Left renal pelvis (tissue), 4 donors: ENCODE measurements at places on chromosomes 6 and 20. TPM values are rescaled to one million over a fixed set of nuclear protein-coding genes. Genes with fewer than 3 reads are reported as not detected.
A peak's percentile ranks its signal among the peaks of the same experiment; 100 is the strongest.

DNA sequence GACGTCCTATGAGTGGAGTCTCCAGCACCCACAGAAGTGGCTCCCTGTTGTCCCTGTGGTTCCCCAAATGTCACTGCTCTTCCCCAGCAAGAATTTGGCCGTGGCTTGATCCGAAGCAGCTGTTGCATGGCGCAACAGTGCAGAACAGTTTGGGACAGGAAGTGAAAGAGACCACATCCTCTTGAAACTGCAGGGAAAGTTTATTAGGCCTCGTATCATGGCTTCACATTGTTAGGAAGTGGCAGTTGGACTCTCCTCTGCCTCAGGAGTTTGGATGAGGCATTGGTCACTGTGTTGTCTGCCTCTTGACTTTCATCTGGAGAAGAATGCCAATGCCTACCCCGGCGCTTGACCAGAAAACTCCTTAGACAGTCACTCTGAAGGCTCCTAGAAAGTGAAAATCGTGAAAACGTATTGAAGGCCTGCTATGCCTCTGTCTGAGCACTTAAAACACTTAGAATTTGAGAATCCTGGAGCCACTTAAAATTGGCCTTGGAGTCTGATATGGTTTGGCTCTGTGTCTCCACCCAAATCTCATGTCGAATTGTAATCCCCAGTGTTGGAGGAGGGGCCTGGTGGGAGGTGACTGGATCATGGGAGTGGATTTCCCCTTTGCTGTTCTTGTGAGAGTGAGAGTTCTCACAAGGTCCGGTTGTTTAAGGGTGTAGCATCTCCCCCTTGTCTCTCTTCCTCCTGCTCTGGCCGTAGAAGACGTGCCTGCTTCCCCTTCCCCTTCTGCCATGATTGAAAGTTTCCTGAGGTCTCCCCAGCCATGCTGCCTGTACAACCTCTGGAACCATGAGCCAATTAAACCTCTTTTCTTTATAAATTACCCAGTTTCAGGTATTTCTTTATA is 334.9 kb upstream of the JARID2 start:
- DNase-seq = no peak

DNA sequence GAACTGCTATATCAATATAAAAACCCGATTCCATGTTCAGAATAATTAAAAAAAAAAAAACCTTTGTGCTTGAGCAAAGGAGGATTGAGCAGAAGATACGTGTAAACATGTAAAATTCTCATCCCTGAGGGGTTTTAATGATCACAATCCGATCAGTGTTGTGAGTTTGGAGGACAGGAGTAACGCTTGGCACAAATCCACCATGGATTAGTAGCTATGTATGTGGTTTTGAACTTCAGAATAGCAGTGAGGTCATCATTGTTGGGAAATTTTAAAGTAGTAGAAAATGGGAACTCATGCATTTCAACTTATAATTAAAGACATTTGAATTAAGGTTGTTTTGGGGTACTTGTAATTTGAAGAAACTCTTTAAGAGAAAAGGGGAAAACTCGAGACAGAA is 203.2 kb downstream of the RPS12 start:
- no peak for DNase-seq

SPAG4 gene
- polyA plus RNA-seq = 2.8 TPM

DNA sequence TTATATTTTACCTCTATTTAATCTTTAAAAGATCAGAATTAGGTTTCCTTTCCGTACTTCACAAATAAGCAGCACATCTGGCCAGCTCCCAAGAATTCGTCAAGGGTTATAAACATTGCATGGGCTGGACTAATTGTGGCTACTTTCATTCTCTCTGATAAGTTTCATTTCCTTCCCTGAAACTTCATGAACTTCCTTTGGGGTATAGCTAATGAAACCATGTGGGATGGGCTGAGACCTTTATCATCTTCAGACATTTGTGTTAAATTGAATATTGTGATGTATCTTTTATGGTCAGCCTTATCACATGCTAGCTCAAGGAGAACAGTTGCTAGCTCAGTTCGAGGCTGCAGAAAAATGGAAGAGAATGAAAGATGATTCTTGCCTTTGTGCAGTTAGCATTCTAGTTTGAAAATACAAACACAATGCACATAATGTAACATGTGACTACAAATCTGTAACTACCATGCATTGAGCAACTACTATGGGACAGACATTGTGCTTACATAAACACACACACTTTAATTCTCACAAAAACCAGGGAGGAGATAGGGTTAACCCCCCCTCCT is 1.7 kb upstream of the GMPR start:
- no peak for DNase-seq

- no peak for DNase-seq
Observed at GRCh38 chr6:110524305-110524704, 47.9 kb upstream of the SLC22A16 start.

PPP1R14C gene
- 23.4 TPM for polyA plus RNA-seq

OOEP gene
- not detected for polyA plus RNA-seq

DNA sequence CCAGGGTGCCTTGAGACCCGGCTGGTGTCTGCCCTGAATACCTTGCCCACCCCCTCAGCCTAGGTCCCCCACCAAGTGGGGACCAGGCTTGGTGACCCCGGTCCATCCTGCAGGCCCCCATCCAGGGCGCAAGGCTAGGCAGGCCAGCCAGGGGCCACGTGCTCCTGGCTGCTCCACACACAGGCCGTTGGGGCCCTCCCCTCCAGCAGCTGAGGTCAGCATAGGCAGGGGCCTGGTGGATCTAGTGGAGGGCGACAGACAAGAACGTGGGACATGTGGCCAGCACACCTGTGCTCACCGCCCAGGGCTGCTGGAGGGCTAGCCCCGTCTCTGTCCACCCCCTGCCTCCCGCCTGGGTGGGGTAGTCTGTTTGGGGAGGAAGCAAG is 7.5 kb upstream of the HRH3 start:
- DNase-seq = no peak

- no peak for DNase-seq
Observed at GRCh38 chr6:21382821-21383449, 210.6 kb upstream of the SOX4 start.

GRCh38 chr6:77231438-77232305 is 231.6 kb downstream of the HTR1B start:
- DNase-seq = no peak

PACRG gene
- 13.7 TPM for polyA plus RNA-seq

XKR7 gene
- polyA plus RNA-seq = 0.20 TPM

- no peak for DNase-seq
Observed at GRCh38 chr6:39268171-39268570, 38.9 kb upstream of the KCNK5 start.

PAX1 gene
- polyA plus RNA-seq = 3.0 TPM

GRCh38 chr6:52976591-52977035 is 18.5 kb downstream of the GSTA4 start:
- no peak for DNase-seq

DNA sequence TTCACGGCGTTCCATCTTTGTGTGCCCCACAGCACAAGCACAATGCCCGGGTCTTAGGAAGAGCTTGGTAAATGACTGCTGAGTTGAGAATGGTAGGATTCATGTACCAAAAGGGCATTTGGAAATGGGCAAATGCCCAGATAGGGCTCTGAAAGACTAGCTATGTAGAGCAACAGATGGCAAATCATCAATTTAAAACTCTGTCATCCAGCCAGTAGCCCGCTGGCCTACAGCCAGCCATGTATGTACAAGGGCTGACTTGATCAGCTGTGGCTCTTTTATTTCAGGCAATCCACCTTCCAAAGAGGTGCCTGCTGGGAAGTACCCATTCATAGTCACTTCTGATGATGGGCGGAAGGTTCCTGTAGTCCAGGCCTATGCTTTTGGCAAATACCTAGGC is 35.1 kb downstream of the NT5E start:
- DNase-seq = no peak

GRCh38 chr6:36118550-36119107 is 11.7 kb upstream of the MAPK13 start:
- DNase-seq = no peak

- DNase-seq = no peak
Observed at GRCh38 chr6:45667766-45668165, 290.0 kb upstream of the SUPT3H start.

- peak; percentile 14 for DNase-seq
Observed at GRCh38 chr20:46520976-46521579, 7.7 kb upstream of the ZNF334 start.

GRCh38 chr6:137676888-137677287 is 182.7 kb upstream of the OLIG3 start:
- no peak for DNase-seq

GGTLC1 gene
- not detected for polyA plus RNA-seq

GRCh38 chr6:63672582-63673129 is 37.1 kb downstream of the PHF3 start:
- no peak for DNase-seq

SLC16A10 gene
- 1.1 TPM for polyA plus RNA-seq

CALHM4 gene
- not detected for polyA plus RNA-seq

GRCh38 chr20:16641511-16642023 is 68.3 kb upstream of the KIF16B start:
- DNase-seq = no peak

DCDC2 gene
- polyA plus RNA-seq = 127 TPM

DNA sequence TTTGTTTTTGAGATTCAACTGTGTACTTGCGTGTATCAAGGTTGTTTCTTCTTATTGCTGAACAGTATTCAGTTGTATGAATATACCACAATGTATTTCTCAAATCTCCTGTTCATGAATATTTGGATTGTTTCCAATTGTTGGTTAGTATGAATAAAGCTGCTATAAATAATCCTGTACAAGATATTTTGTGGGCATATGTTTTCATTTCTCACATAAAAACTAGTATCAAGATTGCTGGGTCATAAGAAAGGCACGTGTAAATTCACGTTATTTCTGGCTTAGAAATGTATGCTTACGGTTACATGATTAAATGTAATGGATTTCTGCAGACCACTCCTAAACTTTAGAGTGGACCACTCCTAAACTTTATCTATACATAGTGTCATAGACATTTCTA is 96.6 kb downstream of the BTBD3 start:
- no peak for DNase-seq

- DNase-seq = no peak
Observed at GRCh38 chr6:114203460-114203859, 139.4 kb downstream of the HS3ST5 start.

GRCh38 chr6:41682497-41683272 is 44.4 kb downstream of the MDFI start:
- no peak for DNase-seq

TOX2 gene
- polyA plus RNA-seq = 4.5 TPM

SF3B5 gene
- polyA plus RNA-seq = 115 TPM

DNA sequence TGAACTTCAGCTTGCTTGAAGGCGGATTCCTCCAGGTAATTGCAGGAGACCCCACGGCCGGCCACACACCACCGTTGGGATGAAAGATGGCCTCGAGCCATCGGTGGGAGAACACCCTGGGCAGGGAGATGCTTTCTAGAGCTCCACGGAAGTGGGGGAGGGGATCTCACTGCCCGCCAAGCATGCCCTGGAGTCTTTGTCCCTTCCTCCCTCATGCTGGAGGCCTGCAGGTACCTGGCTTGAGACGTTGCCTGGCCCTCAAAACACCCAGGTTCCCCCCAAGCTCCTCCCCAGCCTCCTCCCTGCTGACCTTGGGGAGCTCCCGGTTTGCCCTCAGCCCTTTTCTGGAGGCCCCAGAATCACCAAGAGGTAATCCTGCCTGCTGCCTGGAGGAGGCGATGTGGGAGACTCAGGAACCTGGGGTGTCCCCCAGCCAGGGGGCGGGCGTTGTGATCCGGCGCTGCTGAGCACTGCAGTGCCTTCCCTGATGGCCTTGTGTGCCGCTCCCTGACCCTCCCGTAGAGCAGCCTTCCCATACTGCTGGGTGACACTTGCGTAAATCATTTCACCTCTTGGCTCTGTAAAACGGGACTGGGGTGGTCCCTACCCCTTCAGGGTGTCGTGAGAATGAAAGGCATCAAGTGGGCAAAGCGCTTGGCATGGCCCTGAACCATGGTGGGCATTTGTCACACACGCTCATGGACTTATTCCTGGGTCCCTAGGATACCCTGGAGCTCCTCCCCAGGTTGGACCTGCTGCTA is 91.4 kb downstream of the CEBPB start:
- DNase-seq = no peak

DNA sequence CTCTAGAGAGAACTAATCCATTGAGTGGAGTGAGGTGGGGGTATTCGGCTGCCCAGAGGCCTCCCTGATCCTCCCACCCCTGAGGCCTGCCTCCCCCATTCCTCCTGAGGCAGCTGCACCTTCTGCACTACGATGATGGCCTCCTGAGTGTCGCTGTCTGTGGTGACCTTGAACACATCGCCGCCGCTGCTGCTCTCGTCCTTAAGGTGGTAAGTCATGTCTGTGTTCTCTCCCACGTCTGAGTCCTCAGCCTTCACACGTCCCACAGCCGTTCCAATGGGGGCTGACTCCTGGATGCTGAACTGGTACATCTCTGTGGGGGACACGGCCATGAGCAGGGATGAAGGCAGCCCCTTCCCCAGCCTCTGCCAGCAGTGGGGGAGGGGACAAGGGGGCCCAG is 94.8 kb downstream of the CD40 start:
- DNase-seq = no peak

DNA sequence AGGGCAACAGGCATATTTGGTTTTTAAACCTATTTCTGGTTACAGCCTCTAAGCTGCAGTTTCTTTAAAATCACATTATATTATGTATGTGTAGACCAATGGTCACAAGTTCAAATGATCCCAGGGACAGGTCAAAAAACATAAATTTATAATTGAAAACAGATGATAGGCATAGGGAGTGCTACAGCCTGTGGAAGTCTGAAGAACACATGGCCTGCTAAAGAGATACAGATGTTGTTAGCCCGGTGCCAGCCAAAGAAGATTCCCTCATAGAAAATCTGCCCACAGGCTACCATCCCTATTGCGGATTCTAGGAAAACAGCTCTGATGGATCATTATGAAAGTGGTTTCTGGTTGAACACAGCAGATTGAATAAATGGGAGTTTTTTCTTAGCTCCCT is 65.3 kb downstream of the NRSN1 start:
- DNase-seq = no peak

SCGN gene
- not detected for polyA plus RNA-seq

BNIP5 gene
- polyA plus RNA-seq = 0.04 TPM

DNA sequence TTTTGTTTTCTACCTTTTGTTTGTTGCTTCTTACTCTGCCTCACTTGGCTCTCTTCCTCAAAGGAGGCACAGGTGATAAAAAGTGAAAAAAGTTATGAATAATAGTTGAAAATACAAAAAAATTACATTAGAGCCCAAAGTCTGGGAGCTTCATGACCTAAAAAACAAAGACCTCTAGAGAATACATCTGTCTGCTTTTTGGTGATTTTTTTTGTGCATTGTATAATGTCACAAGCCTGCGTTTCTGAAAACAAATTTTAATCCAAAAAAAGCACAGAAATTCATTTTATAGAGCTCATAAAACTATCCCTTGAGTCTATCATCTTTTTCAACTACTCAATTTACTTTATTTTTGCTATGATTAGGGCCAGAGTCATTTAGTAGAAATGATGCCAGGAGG is 41.4 kb upstream of the ARHGAP18 start:
- DNase-seq = no peak

GNAS-AS1 gene
- 1.8 TPM for polyA plus RNA-seq

PHACTR3 gene
- 2.4 TPM for polyA plus RNA-seq

- DNase-seq = no peak
Observed at GRCh38 chr6:159119791-159120190, 49.4 kb upstream of the FNDC1 start.

- DNase-seq = no peak
Observed at GRCh38 chr20:6558341-6558740, 209.1 kb upstream of the BMP2 start.

- no peak for DNase-seq
Observed at GRCh38 chr20:24995741-24996448, 3.3 kb upstream of the APMAP start.

GRCh38 chr20:40309731-40310130 is 379.3 kb downstream of the MAFB start:
- no peak for DNase-seq
